ENCODE measurements at places on chromosomes 5 and 9. TPM values are rescaled to one million over a fixed set of nuclear protein-coding genes. Genes with fewer than 3 reads are reported as not detected.

Gene ADAMTS16
- total RNA-seq: 1.7 TPM

Gene GRIN3A
- total RNA-seq: not detected

Gene SHB
- 58.0 TPM for total RNA-seq

Gene IRX2
- 1.3 TPM for total RNA-seq

Gene PHAX
- total RNA-seq: 53.1 TPM

Gene NR5A1
- not detected for total RNA-seq

Gene PCDHA4
- total RNA-seq: 2.0 TPM

Gene PIP5K1B
- total RNA-seq: not detected

Gene SLC27A4
- 52.5 TPM for total RNA-seq

Gene SLC46A2
- total RNA-seq: not detected

Gene BAAT
- total RNA-seq: 0.58 TPM

Gene RNF183
- not detected for total RNA-seq

Gene BHMT2
- not detected for total RNA-seq

Gene KIAA0825
- 0.41 TPM for total RNA-seq

Gene MYMK
- not detected for total RNA-seq

Gene CDX1
- not detected for total RNA-seq

Gene IRX4
- total RNA-seq: 0.29 TPM

Gene SARDH
- total RNA-seq: 0.09 TPM

Gene RGMB
- total RNA-seq: 8.1 TPM

Gene SAPCD2
- 28.6 TPM for total RNA-seq

Gene FOXD4
- 0.37 TPM for total RNA-seq

Gene MEGF10
- total RNA-seq: not detected

Gene IL5
- total RNA-seq: not detected

Gene PTPRD
- 0.26 TPM for total RNA-seq

Gene GARNL3
- total RNA-seq: 2.3 TPM

Gene SLC12A2
- 11.3 TPM for total RNA-seq

Gene GABRA1
- total RNA-seq: not detected

Gene TMEM252
- not detected for total RNA-seq

Gene IL9
- not detected for total RNA-seq

Gene HTR4
- total RNA-seq: not detected

Gene INSL4
- total RNA-seq: 15.8 TPM

Gene PCAT7
- 0.71 TPM for total RNA-seq

Gene NRARP
- total RNA-seq: 5.9 TPM

Gene SRA1
- 37.6 TPM for total RNA-seq

Gene COX7C
- 644 TPM for total RNA-seq

Gene TLX3
- total RNA-seq: not detected

Gene KIF12
- 2.0 TPM for total RNA-seq

Gene FBP1
- total RNA-seq: not detected

Gene HACD4
- 0.80 TPM for total RNA-seq

Gene MARCOL
- not detected for total RNA-seq

Gene AGXT2
- total RNA-seq: not detected

Gene TMEM174
- total RNA-seq: not detected

Gene TMED7
- 71.3 TPM for total RNA-seq

Gene SSNA1
- 149 TPM for total RNA-seq

Gene SLC27A6
- not detected for total RNA-seq

Gene FBN2
- total RNA-seq: 16.2 TPM

Gene ENC1
- 14.5 TPM for total RNA-seq

Gene GMCL2
- not detected for total RNA-seq

Gene ADCY2
- total RNA-seq: not detected

Gene CCNI2
- total RNA-seq: 0.36 TPM

Gene ANGPTL2
- total RNA-seq: not detected

Gene RICTOR
- 10.7 TPM for total RNA-seq

Gene FRRS1L
- 0.37 TPM for total RNA-seq

Gene GBGT1
- total RNA-seq: 2.8 TPM

Gene CD14
- total RNA-seq: 5.6 TPM

Gene SMIM33
- total RNA-seq: not detected

Gene PLEKHG4B
- 0.78 TPM for total RNA-seq

Gene KYAT1
- total RNA-seq: 7.7 TPM
